ENCODE measurements at places on chromosomes 3 and 15.

GRCh38 chr15:75198560-75199356 lies 2.9 kb upstream of the C15orf39 start:
- DNase-seq, result no peak

DNA sequence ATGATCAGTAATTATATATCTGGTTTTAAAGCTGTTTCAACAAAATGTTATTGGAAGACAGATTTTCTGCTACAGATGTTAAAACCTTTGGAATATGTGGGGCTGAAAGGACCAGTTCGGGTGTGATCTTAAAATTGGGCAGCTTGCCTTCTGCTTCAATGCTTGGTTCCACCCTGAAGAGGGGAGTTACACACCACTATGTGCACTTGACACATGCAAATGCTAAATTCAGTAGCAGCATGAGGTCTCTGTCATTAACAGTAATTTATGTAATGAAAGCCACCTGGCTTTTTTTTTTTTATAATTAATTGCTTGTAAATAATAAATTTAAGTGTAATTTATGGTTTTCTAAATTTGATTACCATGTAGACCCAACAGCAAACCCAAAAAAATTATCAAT lies 24.6 kb downstream of the CDIN1 start:
- no peak for DNase-seq

GRCh38 chr3:140399871-140400270 lies 278.0 kb upstream of the TRIM42 start:
- DNase-seq, result no peak

GRCh38 chr15:73851689-73852088 lies 21.7 kb upstream of the TBC1D21 start:
- DNase-seq, result no peak

DNA sequence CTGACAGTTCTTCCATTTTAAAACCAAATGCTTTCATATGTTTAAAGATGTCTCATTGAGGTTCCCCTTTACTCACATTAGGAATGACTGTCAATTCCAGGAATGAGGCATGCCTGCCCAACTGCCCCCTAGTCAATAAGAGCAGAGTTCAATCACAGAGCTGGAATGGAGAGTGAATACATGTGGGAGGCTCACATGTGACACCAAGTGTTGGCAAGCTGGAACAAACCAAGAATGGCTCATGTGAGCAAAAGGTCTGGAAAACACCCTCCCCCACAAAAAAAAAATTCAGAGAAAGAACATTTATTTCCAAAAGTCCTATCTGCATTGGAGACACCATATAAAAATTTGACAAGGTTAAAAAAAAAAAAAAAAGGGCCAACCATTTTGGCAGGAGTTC lies 3.7 kb downstream of the PBRM1 start:
- DNase-seq, result no peak

- DNase-seq, result no peak
Observed at GRCh38 chr15:99842071-99842470, 108.8 kb upstream of the LYSMD4 start.

- DNase-seq, result no peak
Observed at GRCh38 chr3:152319831-152320617, 51.3 kb downstream of the MBNL1 start.

DNA sequence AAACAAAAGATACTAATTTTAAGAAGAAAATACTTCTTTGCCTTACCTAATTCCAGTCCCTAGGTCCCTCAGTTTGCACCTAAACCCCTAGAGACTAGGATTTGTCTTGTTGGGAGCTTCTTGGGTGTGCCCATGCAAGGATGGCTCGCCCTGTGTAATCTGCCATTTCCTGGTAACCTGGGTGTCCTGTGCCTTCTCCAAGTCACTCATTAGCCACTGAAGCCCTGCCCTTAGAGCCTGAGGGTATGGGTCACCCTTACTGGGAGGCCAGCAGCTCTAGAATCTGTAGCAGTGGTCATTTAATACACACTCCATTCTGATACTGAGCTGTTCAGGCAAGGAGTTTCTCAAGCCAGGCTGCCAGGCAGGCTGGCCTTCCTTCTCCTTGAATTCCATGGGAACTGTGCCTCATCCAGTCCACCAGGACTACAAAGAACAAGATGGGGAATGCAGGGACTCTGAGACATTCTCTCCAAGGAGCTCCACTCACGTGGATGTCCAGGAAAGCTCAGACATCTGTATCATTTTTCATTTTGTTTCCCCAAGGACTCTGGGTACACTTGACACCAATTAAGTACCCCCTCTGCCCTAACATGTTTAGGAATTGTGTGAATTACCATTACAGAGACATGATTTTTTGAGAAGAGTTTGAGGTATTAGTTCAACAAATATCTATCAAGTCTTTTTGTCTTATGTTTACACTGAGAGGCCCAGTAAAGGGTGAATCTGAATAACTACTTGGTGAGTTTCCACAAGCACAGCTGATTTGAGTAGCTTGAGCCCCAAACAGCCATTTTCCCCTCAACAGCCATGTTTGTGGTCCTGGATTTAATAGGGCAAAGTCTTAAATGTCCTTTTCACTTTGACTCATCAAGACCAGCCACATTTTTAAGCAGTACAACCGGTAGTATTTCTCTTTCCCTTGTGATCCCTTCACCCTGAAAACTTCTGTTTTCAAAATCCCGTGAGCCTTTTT lies 52.6 kb downstream of the ARNT2 start:
- no peak for DNase-seq

DNA sequence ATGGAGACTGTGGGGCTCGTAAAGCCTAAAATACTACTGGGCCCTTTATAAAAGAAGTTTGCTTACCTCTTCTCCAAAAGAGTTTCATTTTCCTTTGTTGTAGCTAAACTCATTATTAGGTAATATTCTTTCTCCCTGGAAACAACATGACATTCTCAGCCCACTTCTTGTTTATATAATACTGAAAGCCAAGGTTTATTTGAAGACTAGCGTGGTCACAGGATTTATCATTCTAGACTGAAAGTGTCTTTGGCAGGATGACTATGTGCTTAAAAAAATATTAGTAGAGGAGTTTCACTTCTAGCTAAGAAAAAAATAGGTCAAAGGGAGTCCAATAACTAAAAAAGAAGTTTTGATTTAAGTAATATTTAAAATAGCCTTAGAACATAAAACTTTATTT lies 1085.2 kb upstream of the CADM2 start:
- no peak for DNase-seq

- no peak for DNase-seq
Observed at GRCh38 chr3:119974656-119975055, 119.6 kb downstream of the GSK3B start.

DNA sequence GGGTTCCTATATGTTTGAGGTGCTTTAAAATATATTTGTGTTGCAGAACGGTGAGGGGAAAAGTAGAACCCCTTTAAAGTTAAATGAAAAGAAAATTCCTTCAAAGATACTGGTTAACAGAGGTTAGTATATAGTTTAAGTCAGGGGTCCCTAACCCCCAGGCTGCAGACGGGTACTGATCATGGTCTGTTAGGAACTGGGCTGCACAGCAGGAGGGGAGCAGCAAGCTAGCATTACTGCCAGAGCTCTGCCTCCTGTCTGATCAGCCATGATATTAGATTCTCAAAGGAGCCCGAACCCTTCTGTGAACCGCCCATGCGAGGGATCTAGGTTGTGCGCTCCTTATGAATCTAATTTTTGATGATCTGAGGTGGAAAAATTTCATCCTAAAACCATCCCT lies 37.5 kb upstream of the RFX7 start:
- no peak for DNase-seq

DNA sequence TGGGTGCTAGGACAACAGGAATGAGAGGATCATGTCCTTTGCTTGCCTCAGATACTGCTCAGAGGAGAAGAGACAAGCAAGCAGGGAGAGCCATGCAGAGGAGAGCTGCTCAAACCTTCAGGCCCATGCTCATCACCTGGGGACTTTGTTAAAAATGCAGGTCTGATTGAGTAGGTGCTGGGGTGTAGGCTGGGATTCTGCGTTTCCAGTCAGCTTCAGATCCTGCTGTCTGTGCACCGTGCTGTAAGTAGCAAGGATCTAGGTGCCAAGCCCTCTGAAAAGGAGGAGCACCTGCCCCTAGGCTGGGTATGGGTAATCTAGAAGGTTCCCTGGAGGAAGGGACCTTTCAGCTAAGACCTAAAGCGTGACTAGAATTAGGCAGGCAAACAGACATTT lies 7.3 kb downstream of the FLNB start:
- no peak for DNase-seq

- no peak for DNase-seq
Observed at GRCh38 chr15:66288551-66289185, 4.7 kb upstream of the DIS3L start.

DNA sequence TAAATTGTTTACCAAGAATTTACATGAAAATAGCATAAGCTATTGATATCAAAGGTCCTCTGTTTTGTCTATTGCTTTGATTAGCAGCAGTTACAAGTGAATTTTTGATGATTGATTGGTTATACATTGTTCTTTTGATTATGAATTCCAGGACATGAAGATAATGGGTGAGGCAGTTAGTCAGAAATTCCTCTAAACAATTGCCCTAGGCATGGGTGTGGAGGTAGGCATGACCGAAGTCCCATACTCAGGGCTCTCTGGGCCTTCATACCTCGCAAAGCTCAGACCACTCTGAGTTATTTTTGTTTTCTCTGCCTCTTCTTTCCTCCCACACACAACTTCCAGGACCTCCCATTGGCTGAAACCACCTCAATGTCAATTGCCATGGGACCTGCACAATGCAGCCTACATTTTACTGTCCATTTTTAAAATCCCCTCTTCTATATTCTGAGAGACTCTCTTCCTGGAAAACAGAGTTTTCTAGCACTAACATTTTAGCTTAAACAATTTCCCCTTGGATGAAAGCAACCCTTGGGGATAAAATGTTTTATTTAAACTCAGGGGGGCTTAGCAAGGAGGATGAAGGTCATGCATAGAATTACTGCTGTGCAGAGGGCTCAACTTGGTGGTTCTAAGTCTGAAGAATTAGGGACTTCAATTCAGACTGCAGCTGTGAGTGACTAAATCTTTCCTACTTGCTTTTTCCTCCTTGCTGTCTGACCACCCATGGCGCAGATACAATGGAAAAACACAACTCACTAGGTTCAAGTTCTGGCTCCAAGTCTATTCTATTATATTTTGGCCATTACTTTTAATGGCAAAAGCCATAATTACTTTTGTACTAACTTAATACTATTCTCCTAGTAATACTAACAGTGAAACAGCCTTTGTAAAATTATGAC lies 594.8 kb downstream of the NTRK3 start:
- no peak for DNase-seq

GRCh38 chr15:79849789-79850188 lies 47.0 kb downstream of the MTHFS start:
- DNase-seq, result no peak

DNA sequence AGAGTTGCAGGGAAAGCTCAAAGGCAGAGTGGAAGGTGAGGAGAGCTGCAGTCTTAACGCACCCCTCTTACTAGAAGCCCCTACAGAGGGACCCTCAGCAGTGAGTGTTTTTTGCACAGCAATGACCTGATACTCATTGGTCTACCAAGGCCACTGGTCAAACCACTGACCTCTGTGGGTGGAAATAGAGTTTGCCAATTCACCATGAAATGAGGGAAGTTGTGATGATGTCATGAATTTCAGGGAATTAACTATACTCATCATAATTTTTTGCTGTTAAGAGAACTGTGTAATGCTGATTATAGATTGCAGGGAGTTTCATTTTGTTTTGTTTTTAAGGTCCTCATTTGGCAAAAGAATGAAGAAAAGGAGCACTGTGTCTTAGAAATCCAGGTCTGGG lies 101.7 kb upstream of the SMAD3 start:
- DNase-seq, result no peak

DNA sequence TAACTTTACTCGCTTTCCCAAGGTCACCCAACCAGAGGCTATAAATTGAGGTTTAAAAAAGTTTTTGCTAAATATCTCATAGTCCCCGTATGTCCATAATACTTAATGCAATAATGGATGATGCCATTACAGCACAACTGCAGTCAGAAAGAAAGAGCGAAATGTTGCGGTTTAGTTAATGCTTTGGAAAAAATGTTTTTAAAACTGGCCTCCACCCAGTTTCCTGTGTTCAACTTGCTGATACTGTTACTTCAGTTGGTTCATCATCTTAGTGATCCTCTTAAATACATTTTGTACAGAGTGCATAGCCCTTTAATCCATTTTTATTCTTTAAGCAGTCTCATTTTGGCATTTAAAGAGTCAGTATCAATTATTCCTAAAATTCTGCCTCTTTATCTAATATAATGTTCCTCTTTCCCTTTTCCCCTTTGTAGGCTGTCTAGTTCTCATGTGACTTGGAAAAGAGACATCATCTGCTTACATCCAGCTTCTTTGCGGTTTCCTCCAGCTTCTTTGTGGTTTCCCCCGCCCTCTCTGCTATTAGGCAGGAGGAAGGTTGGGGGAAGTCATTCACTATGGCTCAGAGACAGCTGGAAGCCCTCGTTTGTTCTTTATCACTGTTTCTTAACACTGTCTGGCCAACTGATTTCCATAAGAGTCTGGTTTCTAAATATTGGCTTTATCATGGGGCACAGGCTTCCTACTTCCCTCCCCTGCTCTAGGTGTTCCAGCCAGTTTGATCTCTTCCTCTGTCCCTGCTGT lies 154.3 kb downstream of the GOLIM4 start:
- no peak for DNase-seq

- DNase-seq, result no peak
Observed at GRCh38 chr3:54353546-54353945, 231.2 kb downstream of the CACNA2D3 start.

DNA sequence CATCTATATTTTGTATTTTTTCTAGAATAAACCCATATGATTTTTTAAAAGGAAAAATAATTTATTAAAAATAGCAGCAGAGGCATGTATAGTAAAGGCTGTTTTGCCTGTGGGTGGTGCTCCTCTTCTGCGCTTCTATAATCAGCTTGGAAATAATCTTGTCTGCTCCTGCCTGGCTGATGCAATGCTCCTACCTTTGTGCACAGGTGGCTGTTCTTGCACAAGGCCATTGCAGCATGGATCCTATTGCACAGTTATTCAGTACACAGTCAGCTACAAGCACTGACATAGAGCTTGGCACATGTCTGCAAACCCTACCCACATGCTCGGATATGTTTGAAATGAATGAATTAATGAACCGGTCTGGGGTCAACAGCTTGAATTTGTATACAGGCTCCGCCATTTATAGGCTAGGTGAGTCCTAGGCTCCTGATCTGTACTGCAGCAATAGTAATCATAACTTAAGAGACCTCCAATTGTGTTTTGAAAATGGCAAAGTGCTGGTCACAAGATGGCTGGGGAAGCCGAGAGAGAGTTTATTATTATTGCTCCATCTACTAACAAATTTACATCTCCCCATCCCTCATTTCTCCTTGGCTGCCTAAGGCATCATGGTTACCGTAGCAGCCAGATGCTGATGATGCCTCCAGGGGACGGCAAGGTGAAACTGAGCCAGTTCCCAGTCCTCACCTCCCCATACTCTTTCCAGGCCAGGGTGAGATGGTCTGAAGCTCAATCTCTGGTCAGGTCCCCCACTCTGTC lies 532 bp upstream of the RTP1 start:
- no peak for DNase-seq

GRCh38 chr3:148381051-148381450 lies 316.7 kb upstream of the AGTR1 start:
- DNase-seq, result no peak

- no peak for DNase-seq
Observed at GRCh38 chr3:25861566-25861965, 71.7 kb downstream of the OXSM start.

- no peak for DNase-seq
Observed at GRCh38 chr3:184262764-184263179, 1.4 kb upstream of the CAMK2N2 start.

Data from esophagus squamous epithelium (tissue), 5 donors.